ENCODE measurements at places on chromosomes 4 and X.

DNA sequence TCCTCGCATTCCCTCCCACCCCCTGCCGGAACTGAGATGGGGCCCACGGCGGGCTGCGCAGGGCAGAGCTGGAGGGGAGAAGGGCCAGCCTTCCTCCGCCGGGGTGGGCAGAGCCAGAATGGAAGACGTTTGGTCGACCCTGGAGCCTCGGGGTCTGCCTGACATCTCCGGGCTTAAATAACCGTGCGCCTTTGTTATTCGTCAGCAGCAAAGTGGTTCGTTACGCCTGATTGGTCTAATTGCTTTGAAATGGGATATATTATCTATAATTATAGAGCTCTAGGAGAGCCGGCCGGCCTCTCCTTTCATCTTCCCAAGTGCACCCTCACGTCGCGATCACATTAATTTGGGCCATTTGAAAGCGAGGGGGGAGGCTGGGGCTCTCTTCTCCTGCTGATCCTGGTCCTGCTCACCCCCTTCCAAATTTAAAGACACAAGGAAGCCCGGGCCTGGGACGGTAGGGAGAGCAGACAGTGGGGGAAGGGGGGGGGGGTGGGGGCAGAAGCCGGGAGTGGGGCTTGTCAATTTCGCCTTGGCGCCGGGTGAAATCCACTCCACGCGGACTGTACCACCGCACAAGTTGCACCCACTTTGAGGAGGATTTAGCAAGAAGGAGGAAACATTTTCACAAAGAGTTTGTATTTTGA is 4.7 kb upstream of the MSX1 start:
- no peak for DNase-seq

GRCh38 chr4:102492531-102493241 is 8.5 kb upstream of the NFKB1 start:
- DNase-seq, result peak; percentile 24

GRCh38 chr4:133156556-133156955 is 7.5 kb downstream of the PCDH10 start:
- DNase-seq, result no peak

- DNase-seq, result no peak
These were observed 109.7 kb downstream of the NR3C2 start for GRCh38 chr4:148332486-148332885.

DNA sequence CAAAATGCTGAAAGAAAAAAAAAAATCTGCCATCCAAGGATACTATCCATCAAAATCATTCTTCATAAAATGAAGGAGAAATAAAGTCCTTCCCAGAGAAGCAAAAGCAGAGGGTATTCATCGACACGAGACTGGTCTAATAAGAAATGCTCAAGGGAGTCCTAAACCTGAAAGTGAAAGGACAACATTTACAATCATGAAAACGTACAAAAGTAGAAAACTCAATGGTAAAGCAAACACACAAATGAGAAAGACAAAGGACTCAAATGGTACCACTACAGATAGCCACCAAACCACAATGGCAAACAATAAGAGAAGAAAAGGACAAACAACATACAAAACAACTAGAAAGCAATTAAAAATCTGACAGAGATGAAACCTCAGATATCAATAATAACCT is 41.0 kb downstream of the CD99L2 start:
- no peak for DNase-seq

GRCh38 chr4:55598641-55599040 is 6.6 kb upstream of the PDCL2 start:
- no peak for DNase-seq

- peak; percentile 47 for DNase-seq
These were observed at the start of gene CNOT6L for GRCh38 chr4:77818602-77819403. TSS of gene CNOT6L (minus strand) at chr4:77819368. CDS start at chr4:77819308, 60 bp downstream.

DNA sequence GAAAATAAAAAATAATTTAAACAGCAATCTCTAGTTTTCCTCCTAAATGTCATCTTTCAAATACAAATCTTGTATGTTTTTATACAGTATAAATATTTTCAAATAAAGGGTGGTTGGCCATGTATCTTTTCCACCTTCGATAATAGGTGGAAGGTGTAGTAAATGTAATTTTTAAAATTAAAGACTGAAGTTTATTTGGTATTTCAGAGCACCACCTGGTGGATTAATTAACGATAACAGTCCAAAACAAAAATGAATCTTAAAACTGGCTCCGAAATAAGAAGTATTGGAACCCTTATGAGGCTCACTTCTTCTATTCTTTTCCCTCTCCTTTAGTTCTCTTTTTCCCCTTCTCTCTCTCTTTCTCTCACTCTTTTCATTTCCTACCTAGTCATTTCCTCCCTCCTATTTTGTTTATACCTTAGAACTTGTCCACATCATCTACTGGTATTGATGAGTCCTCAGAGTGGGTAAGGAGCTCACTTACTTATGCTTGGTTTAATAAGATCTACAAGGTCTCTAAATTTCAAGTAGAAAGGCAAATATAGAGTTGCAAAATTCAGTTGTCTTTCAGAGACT is 82.9 kb upstream of the EXOC1L start:
- DNase-seq, result peak; percentile 26

DNA sequence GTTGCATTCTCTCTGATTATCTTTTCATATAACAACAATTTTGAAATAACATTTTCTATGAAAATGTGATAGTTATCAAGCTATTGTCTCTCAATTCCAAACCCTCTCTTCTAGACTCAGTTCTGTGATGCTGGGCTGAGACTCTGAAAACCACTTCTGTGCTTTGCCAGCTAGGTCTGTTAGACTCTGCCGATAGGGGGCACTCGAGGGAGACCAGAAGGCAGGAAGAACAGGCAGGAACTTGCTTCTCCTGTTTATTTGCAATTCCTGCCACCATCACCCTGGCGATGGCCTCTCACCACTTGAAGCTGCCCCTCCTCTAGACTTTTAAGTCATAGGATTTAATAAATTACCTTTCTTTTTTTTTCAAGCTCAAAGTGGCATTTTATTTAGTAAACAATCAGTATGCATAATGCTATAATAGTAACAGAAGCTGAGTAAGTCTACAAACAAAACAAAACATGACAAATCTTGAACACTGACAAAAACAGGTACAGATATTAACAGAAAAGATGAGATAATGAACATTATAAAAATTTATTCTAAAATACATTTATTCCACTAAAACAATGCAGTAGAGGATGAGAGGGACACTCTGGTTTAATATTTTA is 49.7 kb downstream of the RASL11B start:
- peak; percentile 50 for DNase-seq

- no peak for DNase-seq
These were observed 157.3 kb downstream of the PRDM5 start for GRCh38 chr4:120765260-120765680.

GRCh38 chr4:12492730-12493393 is 991.3 kb downstream of the RAB28 start:
- DNase-seq, result no peak

- DNase-seq, result no peak
These were observed 61.7 kb upstream of the CT45A1 start for GRCh38 chrX:135651647-135652295.

DNA sequence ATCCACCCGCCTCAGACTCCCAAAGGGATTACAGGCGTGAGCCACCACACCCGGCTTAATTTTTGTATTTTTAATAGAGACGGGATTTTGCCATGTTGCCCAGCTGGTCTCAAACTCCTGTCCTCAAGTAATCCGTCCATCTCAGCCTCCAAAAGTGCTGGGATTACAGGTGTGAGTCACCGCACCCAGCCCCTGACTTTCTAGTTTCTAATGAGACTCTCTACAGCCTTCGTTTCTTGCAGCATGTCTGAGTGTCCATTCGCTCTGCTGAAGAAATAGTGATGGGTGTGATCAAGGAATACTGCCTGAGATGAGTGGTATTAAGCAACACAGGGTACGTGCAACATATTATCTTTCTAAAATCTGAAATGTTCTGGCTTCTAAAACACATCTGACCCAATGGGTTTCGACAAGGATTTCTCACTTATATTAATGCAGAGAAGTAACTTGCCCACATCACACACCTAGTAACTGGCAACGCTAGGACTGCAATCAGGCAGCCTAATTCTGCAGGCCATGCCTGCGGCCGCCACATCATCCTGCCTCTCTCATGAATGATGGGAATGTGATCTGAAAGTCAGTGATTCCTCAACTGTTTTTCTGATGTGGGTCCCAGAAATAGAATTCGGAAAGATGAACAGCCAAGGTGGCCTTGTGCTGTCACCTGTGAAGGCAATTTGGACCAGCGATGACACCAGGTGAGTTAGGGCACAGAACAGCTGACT is 74.3 kb downstream of the RBM47 start:
- DNase-seq, result no peak

- DNase-seq, result no peak
These were observed 264.8 kb upstream of the IGFBP7 start for GRCh38 chr4:57374866-57375595.

GRCh38 chr4:5750052-5750945 is 39.3 kb downstream of the EVC start:
- DNase-seq, result peak; percentile 33

Measured in kidney glomerular epithelial cell (primary cell).